ENCODE measurements at places on chromosomes 16 and 17.

DNA sequence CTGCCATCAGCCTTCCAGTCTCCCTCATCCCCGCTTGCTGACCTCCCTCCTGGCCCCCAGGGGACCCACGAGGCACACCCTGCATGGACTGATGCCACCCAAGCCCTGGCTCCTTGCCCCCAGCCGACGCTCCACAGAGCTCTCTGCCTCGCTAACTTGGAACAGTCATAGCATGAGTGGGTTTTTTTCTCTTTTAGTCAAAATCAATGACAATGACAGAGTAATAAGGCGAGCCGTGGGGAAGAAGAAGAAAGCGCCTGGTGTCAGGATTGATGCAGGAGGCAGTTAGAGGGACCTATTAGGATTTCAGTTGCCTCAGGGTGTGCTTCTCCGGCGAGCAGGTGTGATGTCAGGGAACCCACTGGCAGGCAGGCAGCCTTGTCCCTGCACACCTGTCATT lies 176.3 kb upstream of the TNRC6C start:
- no peak for DNase-seq

GRCh38 chr16:71441348-71442050 lies 355 bp downstream of the TLE7 start:
- DNase-seq = no peak

GRCh38 chr16:22356930-22357634 lies 17.3 kb downstream of the CDR2 start:
- DNase-seq = no peak

DNA sequence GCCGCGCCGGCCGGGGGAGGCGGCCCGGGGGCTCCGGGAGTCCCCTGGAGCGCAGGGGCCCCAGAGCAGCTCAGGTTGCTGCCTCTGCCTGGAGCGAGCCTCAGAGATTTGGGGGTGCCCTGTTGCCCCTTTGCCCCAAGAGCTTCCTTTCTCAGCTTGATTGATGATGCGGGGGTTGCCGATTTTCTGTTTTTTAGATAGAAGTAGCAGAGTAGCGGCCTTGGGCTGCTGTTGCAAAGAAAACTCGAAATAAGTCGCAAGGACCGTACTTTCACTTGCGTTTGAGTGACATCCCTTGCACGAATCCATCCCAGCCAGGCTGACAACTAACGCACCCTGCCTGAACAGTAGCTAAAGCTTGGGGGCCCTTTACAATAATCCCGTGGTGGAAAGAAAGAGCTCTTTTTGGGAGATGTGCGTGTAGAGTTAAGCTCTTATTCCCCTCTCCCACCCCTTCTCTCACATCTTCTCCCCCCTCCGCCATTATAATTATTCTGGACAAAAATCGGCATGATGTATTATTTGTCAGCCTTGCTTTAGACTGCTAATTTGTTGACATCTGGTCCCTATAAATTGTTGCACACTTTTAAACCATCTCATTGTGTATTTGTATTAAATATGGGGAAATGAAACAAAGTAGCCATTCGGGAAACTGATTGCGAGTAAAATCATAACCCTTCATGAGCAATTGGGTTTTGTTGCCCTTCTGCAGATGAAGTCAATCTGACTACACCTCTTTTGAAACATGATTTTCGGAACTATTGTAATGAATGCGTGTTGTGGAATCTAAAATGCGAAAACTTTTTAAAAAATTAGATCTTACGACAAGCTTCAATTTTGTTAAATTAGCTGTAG lies 873 bp downstream of the USP10 start:
- peak; percentile 10 for DNase-seq

DNA sequence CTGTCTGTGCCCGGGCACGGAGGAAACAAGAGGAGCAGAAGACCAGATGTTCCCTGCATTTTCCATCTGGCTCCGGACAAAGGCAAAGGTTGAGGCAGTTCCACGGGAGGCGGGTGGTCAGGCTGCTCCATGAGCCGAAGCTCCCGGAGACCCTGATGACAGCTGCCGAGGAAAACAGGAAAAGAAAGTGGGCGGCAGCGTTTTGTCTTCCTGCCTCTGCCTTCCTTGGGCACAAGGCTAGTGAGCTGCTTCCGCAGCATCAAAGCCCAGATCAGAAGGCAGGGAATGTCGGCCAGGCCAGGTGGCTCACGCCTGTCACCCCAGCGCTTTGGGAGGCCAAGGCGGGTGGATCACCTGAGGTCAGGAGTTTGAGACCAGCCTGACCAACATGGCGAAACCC lies 16.2 kb downstream of the SLC43A2 start:
- DNase-seq = no peak

- no peak for DNase-seq
Measured at GRCh38 chr16:69934044-69934443, 17.1 kb upstream of the CLEC18A start.

GRCh38 chr17:27985736-27986399 lies 56.6 kb upstream of the NLK start:
- no peak for DNase-seq

DNA sequence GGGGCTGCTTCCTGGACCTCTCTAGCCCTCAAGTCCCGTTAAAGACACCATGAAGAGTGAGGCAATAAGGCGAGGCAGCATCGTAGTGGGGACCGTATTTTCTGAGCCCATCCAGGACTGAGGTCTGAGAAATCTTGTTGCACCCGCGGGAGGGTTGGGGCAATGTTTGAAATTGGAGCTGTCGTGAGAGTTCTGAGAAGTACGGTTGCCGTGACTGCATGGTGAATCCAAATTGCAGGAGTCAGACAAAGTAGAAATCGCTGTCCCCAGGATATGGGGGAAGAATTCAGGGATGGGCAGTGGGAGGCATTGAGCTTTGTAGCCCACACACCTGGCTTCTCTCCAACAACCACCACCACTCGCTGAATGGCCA lies 42.0 kb upstream of the RPL38 start:
- no peak for DNase-seq

DNA sequence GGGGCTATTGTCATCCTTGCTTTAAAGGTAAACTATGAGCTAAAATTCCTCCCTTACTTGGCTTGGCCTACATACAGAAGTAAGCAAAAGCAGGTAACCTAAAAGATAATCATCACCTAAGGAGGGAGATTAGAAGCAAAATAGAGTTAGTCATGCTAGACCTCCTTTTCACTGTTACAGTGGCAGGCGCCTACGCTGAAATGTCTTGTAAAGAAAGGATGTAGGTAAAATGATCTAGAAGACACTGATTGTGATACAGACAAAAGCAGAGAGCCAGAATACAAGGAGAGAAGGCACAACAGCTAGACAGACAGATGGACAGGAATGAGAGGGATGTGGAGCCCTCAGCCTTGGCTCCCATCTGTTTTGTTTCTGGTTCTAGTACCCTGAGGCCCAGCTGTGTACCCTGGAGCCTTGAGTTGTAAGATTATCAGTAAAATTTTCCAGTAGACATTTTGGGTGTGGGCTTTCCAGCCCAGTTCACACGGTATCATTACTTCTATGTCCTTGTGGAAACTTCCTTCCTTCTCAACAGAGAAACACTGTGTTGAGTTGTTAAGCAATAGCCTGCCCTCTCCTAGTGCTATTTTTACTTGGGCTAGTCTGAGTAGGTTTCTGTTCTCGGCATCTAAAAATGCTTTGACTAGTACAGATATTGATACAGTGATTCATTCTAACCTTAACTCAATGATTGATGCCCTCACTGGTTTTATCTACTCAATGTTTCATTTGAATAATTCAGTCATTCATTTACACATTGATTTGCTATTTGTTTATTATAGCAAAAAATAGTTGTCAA lies 7.7 kb upstream of the C16orf78 start:
- no peak for DNase-seq

Data from AG08395 (cell line).